ENCODE measurements at places on chromosomes 11 and 22.

GRCh38 chr22:49600891-49601431 is 226.7 kb downstream of the BRD1 start:
- DNase-seq = no peak

- no peak for DNase-seq
Measured at GRCh38 chr11:129976328-129976727, 26.3 kb downstream of the PRDM10 start.

DNA sequence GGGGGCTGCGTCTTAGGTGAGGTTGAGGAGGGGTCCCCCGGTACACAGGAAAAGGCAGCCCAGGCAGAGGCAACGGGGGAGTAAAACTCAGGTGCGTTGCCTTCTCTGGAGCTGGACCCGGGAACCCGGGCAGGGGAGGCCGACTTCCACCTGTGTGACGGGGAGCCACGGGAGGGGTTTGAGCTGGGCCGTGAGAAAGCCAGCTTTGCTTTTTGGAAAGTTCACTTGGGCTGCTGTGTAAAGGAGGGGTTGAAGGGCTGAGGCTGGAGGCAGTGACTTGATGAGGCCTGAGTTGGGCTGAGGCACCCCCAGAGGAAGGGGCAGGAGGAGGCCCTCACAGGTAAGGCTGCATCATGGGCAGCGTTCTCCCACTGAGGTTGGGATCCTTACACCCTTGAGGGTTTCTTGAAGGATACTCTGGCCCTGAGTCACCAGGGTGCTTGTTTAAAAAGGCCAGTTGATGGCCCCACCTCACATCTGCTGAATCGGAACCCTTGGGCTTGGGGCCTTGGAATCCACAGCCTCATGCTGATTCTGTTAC is 47.2 kb downstream of the CHRDL2 start:
- no peak for DNase-seq

DNA sequence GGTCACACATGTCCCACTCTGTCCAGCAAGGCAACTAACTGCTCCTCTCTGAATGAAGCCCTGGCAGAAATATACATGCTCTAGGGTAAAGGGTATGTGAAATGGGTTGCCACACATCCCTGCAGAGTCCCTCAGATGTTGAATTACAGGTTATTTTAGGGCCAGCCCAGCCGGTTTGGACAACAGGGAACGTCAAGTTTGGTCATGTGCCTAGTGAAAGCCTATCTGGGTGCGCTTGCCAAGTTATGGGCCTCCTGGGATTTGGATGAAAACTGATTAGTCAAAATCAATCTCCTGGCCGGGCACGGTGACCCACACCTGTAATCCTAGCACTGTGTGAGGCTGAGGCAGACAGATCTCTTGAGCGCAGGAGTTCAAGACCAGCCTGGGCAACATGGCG is 10.4 kb downstream of the AP1B1 start:
- DNase-seq = peak; percentile 95

GRCh38 chr11:17574141-17575091 is 27.4 kb downstream of the OTOG start:
- no peak for DNase-seq

DNA sequence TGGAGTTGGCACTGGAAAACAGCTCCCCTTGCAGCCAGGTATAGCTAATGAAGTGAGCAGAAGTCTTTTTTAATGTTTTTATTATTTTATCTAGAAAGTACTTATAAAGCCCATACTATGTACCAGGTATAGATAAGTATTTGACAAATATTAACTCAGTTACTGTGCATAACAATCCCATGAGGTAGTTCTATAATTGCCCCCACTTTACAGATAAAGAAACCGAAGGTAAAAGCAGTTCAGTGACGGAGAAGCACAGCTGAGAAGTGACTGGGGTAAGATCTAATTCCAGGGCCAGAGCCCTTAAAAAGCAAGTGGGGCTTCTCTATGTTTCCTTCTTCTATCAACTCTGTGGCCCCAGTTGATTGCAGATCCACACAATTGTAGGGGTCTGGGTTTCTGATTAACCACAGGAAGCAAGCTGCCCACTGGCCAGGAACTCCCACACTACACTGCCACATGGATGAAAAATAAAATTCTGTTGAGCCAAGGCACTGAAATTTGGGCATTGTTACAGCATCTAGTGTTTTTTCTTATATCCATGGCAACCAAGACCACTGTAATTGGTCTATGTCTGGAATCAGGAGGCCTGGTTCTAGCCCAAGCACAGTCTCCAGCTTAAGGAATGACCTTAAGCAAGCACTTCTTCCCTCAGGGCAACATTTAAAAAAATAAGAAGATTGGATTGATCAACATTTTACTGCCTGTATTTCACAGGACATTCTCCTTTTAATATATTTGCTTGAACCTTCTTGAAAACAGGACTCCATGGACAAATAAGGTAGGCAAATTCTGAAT is 55.3 kb upstream of the TEAD1 start:
- no peak for DNase-seq

- DNase-seq = no peak
Measured at GRCh38 chr11:126176853-126177470, 34.5 kb downstream of the RPUSD4 start.

GRCh38 chr11:86247608-86248007 is 3.1 kb downstream of the EED start:
- DNase-seq = no peak

- no peak for DNase-seq
Measured at GRCh38 chr11:76361374-76361773, 19.6 kb downstream of the THAP12 start.

DNA sequence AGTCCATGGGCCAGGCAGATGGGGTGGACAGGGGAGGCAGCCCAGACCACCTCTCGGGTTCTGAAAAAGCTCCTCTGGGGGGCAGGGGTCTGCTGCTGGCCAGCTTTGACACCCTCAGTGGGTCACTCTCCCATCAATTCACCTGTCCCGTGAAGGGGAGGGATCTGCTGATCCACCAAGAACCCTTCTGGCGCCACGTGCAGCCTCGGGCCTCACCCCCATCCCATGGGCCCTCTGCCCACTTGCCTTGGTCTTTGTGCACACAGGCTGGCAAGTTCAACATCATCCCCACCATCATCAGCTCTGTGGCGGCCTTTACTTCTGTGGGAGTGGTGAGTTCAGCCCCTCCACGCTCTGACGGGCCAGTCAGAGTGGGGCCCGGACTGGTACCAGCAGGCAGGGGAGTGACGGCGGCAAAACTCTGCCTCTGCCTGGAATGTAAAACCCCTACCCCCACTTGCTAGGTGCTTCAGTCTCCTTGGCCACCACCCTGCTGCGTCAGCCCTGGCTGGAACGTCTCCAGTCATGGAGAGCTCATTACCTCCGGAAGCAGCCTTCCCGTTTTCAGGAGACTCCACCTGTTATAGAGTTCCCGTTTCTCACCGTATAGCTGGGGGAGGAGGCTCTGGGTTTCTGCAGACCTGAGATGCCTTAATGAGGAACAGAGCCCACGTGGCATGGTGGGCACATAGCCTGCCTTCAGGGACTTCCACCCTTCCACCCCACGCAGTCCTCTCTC is 12.7 kb downstream of the PRG3 start:
- DNase-seq = no peak

DNA sequence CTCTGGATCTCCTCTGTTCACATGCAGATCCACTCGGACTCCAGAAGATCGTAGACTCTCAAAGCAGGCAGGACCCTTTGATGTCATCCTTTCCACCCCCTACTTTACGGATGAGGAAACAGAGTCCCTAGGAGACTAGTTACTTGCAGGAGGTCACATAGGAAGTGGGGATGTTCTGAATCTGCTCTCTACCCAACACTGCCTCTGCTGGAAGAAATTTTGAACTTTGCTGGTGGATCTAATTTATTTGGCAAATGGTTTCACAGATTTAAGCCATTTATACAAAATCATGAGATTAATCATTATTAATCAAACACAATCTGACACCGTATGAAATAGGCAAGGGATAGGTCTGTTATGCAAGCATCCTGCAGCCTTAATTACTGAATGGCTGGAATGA is 55.0 kb upstream of the USP47 start:
- DNase-seq = peak; percentile 39
